ENCODE measurements at places on chromosomes 16 and 17.

- no peak for DNase-seq
Observed at GRCh38 chr16:81478876-81479511, 34.4 kb downstream of the CMIP start.

- DNase-seq = no peak
Observed at GRCh38 chr17:14089179-14089578, 19.9 kb downstream of the COX10 start.

- no peak for DNase-seq
Observed at GRCh38 chr17:21376759-21377690, 868 bp downstream of the KCNJ12 start.

- no peak for DNase-seq
Observed at GRCh38 chr17:51046514-51047384, 73.9 kb downstream of the SPAG9 start.

DNA sequence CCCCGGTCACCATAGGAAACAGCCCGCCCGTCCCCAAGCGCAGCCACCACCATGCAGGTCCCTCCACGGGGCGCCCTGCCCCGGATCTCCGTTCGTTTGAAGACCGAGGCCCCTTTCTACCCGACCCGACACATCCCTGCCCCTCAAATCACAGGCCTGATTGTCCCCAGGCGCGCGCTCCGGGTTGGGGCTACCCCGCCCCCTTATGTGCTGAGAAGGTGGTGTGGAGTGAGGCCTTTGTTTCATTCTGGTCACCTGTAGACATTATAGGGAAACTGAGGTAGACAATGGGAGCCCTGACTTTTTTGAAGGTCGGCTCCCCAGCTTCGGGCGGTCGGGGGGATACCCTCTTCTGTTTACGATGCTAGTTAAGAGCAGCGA, 763 bp upstream of the ACTG1 start:
- peak; percentile 88 for DNase-seq

GRCh38 chr17:77370586-77370985, 229.8 kb downstream of the SEC14L1 start:
- DNase-seq = no peak

DNA sequence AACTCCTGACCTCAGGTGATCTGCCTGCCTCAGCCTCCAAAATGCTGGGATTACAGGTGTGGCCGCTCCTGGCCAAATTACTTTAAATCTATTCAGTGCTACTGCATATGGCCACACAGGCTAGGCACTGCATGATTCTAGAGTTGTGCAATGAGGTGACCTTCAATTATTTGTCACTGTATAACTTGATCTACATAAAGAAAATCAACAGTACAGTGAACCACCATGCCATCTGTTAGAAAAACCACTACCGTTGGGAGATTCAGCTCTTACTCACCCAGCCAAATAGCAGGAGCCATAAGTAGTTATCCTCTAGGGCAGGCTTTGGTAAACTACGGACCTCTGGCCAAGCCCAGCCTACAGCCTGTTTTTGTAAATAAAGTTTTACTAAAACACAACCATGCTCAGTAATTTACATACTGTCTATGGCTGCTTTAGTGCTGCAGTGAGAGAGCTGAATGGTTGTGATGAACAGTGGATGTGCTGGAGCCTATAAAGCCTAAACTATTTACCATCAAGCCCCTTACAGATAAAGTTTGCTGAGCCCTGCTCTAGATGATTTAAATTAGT, 40.7 kb upstream of the TANC2 start:
- DNase-seq = no peak

DNA sequence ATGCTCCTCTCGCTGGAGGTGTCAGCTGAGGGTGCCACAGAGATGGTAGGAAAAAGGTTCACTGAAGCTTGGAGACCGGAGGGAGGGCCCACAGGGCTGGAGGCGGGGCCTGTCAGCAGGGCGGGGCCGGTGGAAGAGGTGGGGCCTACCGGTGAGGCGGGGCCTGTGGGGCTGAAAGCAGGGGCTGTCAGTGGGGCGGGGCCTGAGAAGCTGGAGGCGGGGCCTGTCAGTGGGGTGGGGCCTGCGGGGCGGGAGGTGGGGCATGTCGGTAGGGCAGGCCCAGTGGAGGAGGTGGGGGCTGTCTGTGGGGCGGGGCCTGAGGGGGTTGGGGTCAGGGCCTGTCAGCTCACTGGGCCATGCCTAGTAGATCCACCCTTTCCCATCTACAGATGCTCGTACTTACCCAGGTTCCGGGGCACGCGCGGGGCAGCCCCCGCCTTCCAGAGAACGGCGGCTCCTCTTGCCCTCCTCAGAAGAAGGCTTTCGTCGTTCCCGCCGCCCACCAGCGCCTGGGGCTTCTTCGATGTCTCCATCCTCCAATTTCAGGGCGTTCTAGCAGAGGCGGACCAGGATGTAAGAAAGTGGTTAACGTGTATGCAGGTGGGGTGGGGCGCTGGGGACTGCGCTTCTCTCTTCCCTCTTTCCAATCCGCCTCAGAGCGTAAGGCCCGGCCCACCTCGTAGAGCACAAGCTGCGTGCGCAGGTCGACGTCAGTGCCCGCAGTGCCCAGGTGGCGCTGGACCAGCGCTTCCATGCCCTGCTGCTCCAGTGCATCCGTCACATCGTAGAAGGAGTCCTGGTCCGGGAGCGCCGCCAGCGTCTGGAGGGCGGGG, 9.8 kb downstream of the TMEM208 start:
- DNase-seq = peak; percentile 78

DNA sequence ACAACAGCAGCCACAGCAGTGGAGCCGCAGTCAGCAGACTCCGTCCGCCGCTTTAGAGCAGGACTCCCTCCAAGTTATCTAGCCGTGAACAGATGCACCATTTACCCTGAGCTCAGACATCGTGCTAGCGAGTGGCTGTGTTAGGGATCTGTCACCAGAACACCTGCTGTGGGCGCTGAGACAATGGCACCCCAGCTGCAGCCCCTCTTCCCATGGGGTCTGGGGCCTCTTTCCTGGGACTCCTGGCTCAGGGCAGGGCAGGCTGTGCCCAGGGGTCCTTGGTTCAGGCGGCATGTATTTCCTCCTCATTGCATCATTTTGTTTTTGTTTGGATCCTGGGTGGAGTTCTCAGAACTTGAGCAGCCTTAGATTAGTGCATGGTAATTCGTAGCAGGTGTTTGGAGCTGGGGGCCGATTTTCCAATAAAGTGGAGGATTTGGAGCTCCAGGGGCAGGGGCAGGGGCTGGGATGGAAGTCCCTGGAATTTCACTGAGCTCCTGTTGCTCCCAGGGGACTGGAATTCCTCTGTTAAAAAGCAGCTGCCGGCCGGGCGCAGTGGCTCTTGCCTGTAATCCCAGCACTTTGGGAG, 23.4 kb downstream of the NMRAL1 start:
- no peak for DNase-seq

DNA sequence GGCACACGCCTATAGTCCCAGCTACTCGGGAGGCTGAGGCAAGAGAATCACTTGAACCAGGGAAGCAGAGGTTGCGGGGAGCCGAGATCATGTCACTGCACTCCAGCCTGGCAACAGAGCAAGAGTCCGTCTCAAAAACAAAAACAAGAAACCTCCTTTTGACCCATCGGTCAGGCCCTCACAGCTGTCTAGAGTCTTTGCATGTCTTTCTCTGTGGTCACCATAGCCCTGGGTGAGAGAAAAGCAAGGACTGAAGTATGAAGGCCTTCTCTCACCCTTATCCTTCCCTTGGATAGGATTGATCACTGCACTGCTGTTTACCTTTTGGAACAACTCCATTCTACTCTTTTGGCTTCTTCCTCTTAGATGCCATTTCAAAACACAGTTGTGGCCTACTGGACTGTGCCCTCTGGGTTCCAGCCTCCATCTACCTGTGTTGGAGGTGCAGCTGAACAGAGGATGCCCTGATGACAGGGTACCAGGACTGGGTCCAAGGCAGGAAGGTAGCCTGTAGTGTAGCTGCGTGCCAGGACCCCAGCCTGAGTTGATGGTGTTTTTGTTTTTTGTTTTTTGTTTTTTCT, 37.1 kb downstream of the LDHD start:
- DNase-seq = no peak

DNA sequence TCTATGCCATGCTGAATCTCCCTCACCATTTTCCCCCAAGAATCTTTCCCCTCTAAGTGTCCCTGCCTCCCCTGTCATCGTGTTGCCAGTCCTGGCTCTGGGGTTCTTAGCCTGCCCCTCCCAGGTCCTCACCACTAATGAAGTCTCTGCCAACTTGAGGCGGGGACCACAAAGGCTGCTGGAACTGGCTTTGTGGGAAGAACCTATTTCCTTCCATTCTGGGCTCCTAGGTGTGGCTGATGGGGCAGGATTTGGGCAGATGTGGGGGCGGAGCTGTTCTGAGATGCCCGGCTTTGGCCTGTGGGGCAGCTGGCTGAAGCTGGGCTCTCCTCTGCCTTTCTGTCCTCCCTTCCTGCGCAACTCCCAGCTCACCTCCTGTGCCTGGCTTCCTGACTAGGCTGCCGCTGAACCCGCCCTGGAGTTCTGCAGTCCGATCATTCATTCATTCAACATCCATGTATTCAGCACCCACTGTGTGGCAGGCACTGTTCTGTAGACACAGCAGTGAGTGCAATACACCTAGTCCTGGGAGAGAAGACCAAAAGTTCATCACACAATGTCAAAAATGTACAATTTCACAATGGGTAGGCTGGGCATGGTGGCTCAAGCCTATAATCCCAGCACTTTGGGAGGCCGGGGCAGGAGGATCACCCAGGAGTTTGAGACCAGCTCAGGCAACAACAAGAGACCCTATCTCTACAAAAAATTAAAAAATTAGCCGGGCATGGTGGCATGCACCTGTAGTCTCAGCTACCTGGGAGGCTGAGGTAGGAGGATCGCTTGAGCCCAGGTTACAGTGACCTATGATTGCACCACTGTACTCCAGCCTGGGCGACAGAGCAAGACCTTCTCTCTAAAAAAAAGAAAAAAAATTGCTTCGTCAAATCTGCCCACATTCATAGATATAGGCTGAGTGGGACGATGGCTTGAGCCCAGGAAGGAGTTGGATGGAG, 1.9 kb upstream of the SNN start:
- no peak for DNase-seq

GRCh38 chr16:83899272-83899897, 470 bp downstream of the MLYCD start:
- peak; percentile 43 for DNase-seq

GRCh38 chr16:66728117-66728787, 23.2 kb downstream of the DYNC1LI2 start:
- no peak for DNase-seq

DNA sequence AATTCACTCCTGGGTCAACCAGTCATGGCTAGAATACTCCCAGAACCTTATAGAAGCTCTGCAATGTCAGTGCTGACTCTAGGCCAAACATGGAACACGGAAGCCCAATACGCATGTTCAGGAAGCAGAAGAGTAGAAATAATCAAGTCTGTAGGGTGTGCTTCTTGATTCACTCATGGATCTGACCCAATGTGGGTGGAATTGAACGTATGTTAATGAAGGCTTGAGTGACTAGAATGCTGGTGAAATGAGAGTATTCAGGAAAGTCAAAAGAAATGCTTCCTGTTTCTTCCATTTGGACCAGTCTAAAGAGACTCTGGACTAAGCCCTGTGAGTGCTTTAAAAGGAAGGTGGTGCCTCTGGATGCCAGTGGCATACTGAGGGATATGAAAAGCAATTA, 395.0 kb downstream of the CDH13 start:
- no peak for DNase-seq

DNA sequence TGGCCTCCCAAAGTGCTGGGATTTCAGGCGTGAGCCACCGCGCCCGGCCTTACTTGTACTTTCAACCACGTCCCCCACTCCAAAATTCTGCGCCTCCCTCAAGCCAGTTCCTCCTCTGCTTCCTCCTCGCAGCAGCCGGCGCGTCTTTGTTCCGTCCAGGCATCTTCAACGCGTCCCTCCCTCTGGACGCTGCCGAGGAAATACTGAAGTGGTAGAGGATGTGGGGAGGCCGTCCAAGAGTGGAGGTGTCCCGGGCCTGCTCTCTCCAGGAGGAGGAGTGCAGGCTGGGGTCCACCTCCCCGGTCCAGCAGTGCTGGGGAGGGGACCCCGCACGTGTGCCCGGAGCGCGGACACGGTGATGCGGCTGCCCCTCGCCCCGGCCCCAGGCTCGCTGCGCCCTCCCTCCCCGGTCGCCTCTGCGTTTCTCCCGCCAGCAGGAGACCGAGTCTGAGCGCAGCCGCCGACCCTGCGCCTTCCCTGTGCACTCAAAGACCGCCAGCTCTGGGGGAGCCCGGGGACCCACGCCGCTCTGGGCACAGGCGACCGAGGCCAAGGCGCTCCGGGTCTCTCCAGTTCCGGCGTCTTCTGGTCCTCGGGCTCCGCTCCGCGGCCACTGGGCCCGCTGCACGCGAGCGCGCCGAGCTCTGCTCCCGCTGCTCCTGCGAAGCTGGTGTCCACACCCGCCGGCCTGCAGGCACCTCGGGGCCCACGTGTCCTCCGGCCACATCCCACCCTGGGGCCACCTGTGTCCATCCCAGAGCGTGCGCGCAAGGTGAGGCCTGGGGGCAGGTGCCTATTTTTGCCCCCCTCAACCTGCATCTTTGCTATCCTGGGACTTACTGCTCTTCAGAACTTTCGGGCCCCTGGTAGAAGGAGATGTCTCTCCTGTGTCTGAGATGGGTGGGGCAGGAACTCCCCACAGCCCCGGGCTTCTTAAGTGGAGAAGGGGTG, 31.7 kb downstream of the OSBPL7 start:
- DNase-seq = peak; percentile 66

- no peak for DNase-seq
Observed at GRCh38 chr16:13070268-13070667, 168.9 kb downstream of the SHISA9 start.

GRCh38 chr17:77426676-77427386, 286.1 kb downstream of the SEC14L1 start:
- DNase-seq = no peak

- DNase-seq = no peak
Observed at GRCh38 chr16:87824016-87824990, 45.0 kb downstream of the SLC7A5 start.

- DNase-seq = no peak
Observed at GRCh38 chr17:28412099-28412498, 6.1 kb upstream of the SLC46A1 start.

GRCh38 chr16:76518781-76519180, 241.6 kb downstream of the CNTNAP4 start:
- no peak for DNase-seq

- no peak for DNase-seq
Observed at GRCh38 chr17:34287875-34288274, 2.3 kb downstream of the CCL11 start.

DNA sequence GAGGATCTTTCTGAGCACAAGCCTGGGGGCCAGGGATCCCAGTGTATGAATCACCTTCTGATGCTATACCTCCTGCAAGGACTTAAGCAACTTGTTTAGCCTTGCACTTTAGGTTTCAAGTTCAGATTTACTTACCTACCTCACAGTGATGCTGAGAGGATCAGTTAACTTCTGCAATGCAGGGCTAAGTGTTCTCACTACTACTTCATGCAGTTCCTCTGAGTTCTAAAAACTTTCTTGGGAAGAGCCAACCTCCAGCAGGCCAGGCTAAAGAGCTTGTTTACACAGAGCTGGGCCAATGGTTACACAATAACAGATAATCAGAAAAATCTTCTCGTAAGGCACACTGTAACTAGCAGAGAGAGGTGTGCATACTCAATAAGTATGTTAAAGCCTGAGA, 13.0 kb downstream of the VEZF1 start:
- DNase-seq = no peak

DNA sequence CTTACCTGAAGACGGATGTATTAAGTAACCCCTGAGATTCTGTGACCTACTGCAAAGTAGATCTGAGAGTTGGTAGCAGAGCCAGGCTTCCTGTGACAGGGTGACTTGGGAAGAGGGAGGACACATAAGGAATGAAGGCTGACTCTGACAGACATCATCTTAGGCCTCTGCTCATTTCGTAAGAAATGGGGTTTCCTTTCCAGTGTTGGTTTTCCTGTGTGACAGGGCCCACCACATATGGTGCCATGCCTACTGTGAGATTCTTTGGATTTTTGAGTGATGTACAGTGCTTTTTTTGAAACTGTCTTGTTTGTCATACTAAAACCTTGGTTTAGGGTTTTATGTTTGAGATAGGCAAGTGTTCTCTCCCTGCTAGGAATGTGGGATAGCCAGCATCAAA, 12.7 kb downstream of the LIG3 start:
- no peak for DNase-seq

Measured in stimulated activated naive CD8-positive, alpha-beta T cell treated with anti-CD3 and anti-CD28 coated beads, Interleukin-15, amount 100 ng/mL, for 72 hours (primary cell).